Caudate nucleus (tissue), 63 donors: ENCODE measurements at places on chromosomes 1 and 21.

GRCh38 chr1:163770265-163770664 lies 448.5 kb downstream of the NUF2 start:
- DNase-seq: no peak

DNA sequence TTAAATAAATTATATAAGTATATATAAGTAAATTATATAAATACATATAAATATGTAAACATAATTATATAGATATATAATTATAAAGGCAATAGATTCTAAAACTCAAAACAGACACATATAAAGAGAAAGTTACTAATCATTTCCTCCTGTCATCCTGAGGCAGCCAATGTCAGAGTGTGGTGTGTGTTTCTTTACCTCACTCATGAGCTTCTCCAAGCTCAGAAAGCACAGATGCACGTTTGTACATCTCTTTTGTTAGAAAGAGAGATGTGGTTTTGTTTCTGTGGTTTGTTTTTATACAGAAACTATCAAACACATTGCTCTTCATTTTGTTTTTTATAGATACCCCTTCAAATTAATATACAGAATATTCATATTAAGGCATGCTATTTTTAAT lies 594.8 kb downstream of the USP25 start:
- no peak for DNase-seq

DNA sequence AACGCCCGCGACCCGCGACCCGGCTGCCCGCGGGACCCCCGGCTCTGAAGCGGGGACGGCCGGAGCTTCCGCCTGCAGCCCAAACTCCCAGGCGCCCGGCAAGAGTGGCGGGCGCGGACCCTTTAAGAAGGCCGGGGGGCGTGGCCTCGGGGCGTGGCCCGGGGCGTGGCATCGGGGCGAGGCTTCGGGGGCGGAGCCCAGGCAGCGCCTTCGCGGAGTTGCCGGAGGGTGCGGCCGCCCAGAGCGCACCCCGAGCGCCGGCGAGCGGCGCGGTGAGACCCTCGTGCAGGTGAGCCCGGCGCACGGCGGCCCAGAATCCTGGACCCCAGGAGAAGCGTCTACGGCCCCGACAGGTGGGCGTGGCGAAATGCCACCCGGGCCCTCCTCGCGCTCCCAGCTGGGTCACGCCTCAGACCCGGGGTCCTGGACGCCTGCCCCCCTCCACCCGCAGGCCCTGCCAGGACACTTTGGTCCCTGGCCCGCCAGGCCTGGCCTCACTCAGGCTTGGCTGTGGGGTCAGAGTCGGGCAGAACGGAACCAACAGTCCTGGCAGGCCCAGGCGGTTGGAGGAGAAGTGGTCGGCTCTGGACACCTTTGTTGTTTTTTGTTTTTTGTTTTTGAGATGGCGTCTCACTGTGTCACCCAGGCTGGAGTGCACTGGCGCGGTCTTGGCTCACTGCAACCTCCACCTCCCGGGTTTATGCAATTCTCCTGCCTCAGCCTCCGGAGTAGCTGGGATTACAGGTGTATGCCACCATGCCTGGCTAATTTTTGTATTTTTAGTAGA lies 14.4 kb downstream of the RNF223 start:
- DNase-seq: peak; percentile 71

- DNase-seq: no peak
Measured at GRCh38 chr1:68279846-68280245, 47.5 kb upstream of the WLS start.

DNA sequence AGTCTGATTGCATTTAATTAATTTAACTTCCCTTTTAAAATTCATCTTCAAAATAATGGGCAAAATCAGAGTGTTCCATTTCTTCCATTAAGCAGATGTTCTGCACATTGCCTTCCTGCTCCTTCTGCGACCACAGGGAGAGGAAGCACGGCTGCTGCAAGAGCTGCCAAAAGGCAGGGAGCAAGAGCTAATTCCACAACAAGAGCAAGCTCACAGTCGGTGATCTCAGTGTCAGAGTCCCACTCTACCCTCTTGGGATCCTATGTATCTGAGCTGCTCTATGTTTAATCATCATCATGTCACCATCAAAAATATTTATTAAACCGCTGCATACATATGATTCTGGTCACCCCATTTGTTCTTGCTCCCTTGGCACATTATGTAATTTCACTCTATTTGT lies 255.3 kb upstream of the CAMK1G start:
- no peak for DNase-seq

DNA sequence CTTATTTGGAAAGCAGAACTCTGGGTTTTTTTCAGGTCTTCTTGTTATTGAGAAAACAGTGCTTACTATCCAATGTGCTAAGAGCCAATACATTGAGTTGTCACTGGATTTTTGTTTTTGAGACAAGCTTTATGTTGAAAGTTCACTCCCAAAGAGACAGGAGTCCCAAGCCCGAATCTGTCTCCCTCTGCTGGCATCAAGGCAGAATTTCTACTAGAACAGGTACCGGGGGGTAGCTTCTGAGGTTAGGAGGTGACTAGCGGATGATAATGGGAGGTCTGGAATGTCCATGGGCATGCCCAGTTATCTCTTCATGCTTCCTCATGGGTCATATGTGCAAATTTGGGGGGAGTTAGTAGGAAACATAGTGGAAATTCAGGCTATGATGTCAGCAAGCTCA lies 25.1 kb downstream of the ZNF124 start:
- DNase-seq: no peak

DNA sequence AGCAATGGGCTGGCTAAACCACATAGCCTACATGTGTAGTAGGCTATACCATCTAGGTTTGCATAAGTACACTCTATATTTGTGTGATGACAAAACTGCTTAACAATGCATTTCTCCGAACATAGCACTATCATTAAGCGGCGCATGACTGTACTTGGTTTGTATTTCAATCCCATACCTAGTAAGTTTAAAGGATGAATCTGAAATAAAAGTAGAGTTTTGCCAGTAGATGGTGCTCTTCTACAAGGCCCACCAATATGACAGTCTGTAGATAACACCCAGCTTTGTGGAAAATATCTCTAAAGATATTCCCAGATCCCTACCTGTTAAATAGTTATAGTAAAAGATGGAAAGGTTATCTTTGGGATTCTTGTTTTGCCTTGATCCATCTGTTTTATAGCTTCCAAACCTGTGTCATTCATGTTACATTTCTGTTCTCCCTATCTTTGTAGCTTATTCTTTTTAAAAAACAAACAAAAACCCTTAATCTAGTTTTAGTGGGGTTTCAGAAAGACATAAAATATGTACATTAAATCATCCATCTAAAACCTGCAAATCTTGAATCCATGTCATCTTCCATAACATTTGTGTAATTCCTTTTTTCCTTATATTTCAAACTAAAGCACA lies 33.9 kb upstream of the ASPM start:
- no peak for DNase-seq

GRCh38 chr1:9529190-9529589 lies 10.1 kb upstream of the SLC25A33 start:
- DNase-seq: no peak

- DNase-seq: no peak
Measured at GRCh38 chr1:7808253-7808844, 24.3 kb downstream of the PER3 start.

- no peak for DNase-seq
Measured at GRCh38 chr1:198879711-198880306, 241.0 kb downstream of the PTPRC start.

GRCh38 chr1:115432061-115432460 lies 94.0 kb upstream of the NGF start:
- DNase-seq: no peak

GRCh38 chr1:3312898-3313575 lies 141.4 kb upstream of the ARHGEF16 start:
- no peak for DNase-seq

- DNase-seq: no peak
Measured at GRCh38 chr21:28579986-28580550, 412.6 kb downstream of the LTN1 start.

- no peak for DNase-seq
Measured at GRCh38 chr1:44720281-44720680, 10.7 kb downstream of the RNU5D-1 start.

DNA sequence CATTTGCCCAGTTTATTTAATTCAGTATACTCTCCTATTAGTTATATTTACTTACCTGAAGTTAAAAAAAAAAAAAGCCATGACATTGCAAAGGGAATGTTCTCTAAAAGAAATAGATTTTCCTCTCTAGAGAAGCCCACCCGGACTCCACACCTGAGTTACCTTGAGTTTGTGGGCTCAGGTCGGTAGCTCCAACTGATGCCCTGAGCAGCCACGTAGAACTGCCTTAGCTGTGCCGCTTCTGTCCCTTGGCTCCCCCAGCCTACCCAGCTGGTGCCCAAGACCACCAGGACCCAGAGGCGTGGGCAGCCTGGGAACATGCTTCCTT lies 250 bp downstream of the F5 start:
- DNase-seq: no peak

DNA sequence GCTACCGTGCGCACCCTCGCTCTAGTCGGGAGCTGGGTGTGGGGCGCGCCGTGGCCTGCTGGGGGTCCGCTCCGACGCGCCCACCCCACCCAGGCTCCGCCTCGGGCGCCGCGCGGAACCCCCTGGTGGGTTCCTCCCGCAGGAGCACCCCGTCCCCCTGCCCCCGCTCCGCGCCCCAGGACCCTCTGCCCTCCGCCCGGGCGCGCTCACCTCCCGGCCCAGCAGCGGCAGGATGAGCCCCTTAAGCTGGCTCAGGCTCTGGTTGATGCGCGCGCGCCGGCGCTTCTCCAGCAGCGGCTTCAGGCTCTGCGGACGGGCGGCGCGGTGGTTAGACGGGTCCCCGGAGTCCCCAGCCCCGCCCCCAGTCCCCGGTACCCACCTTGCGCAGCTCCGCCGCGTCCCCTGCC lies 319 bp downstream of the HES2 start:
- DNase-seq: no peak

DNA sequence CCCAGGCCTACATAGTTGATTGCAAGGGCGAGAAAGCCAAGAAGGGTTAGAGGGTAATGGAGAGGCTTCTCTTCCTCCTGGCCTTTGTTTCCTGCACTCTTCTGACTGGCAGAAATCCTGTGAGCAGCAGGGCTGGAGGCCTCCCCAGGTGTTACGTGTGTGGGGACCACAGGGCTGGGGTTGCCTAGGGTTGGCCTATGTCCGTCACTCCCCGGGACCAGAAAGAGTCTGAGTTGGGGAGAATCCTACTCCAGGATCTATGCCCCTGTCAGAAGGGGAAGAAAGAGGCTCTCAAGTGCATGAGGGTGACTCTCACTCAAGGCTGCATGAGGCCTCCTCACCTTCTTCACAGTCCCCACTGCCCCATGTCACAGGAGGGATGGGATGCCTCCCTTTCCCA lies 38.5 kb downstream of the IGFN1 start:
- DNase-seq: no peak

DNA sequence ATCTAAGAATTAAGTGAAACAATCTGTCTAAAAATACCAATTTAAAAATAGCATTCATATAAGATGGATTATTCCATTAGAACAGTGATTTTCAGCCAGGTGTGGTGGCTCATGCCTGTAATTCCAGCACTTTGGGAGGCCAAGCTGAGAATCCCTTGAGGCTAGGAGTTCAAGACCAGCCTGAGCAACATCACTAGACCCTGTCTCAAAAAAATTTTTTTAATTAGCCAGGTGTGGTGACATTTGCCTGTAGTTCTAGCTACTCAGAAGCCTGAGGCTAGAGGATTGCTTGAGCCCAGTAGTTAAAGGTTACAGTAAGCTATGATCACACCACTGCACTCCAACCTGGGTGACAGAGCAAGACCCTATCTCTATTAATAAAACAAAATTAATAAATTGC lies 35.0 kb upstream of the SLC35A3 start:
- DNase-seq: no peak

- no peak for DNase-seq
Measured at GRCh38 chr1:15788624-15789301, 18.7 kb downstream of the UQCRHL start.

DNA sequence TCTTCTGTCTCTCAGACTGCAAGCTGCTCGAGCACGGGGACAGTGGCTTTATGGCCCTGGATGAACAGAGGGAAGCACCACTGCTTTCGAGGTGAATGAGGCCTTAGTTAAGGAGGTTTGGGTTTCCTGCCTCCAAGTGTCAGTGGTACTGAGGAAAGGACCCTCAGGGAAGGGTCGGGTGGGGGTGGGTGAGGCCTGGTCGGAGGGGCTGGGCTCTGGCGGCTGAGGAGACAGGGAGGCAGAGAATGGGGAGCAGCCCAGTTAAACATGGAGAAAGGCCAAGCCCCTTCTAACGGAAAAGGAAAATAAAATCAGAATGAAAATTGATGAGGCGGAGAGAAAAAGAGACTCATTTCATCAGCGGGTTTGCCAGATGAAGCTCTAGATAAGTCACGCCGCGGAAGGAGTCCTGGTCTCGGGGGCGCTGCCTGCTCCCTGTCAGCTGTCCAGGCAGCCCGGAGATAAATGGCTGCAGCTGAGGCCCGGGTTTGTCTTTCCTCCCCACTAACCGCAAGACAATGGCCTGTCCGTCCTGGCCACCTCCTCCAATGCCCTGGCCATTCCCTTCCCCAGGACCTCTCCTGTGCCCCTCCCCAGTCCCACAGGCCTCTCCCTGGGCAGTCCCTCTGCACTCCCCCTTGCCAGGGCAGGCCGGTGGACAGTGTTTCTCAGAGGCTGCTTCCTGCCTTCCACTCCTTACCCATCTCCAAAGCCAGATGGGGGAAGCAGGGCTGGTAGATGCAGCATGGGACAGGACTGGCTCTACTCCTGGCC lies 55.2 kb downstream of the LRRN2 start:
- no peak for DNase-seq

- no peak for DNase-seq
Measured at GRCh38 chr1:64062941-64063581, 140.4 kb upstream of the UBE2U start.

GRCh38 chr21:16454399-16454798 lies 724.6 kb downstream of the USP25 start:
- DNase-seq: no peak

GRCh38 chr1:41672173-41672572 lies 187.7 kb upstream of the EDN2 start:
- DNase-seq: no peak

DNA sequence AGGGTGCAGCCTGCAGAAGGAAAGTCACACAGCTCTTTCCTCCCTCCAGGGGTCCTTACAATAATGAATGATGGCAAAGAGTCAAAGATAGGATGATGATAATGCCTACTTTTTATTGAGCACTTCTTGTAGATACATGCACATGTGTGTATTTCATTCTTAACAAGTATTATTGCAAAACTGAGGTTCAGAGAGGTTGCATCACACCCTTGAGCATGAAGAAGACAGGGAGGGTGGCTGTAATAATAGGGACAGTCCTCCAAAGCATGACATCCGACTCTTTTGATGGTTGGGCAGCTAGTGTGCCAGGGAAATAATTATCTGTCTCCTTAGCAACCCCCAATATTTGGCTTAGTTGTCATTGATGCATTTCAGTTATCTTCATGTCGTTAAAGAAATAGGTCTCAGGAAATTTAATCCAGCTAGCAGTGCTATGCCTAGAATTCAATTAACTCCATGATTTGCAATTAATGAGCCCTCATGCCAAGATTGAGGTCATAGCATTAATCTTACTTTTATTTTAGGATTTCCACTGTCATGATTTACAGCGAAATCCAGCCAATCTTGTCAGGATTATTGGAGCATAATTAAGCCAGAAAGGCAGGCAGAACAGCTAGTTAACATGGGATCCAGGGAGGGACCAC lies 35.0 kb downstream of the DNAJC6 start:
- no peak for DNase-seq
